NCI-H1048 (cell line): ENCODE measurements at places on chromosomes 16 and 17.

DNA sequence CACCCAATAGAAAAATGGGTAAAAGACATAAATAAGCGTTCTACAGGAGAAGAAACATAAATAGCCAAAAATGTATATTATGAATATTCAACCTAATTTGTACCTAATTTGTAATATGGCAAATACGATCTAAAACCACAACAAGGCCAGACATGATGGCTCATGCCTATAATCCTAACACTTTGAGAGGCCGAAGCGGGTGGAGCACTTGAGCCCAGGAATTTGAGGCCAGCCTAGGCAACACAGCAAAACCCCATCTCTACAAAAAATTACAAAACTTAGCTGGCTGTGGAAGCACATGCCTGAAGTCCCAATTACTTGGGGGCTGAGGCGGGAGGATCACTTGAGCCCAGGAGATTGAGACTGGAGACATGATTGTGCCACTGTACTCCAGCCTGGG is 30.1 kb downstream of the CRLF3 start:
- no peak for DNase-seq

GRCh38 chr17:13544292-13544691 is 57.4 kb downstream of the HS3ST3A1 start:
- no peak for DNase-seq

GRCh38 chr16:28923652-28924398 is 1.2 kb downstream of the RABEP2 start:
- peak; percentile 24 for DNase-seq

- DNase-seq: no peak
Measured at GRCh38 chr16:84463221-84463620, 41.2 kb downstream of the MEAK7 start.

DNA sequence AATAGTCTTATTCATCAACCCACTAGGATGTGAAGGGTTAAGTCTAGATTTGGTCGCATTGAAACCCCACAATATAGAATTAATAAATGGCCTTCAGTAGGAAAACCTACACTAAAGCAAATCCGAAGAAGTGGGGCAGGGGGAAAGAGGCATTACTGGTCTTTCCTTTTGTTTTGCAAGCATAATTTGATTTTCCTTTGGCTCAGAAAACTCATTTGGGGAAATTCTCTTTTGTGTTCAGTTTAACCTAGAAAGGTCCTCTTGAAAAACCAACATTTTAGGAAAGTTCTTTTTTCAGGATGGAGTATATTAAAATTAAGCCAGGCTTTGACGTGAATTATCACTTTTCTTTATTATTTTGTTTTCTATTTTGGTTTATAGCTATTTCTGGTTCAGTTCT is 31.7 kb downstream of the ERCC4 start:
- DNase-seq: no peak

GRCh38 chr16:89907055-89907814 is 11.4 kb upstream of the MC1R start:
- DNase-seq: no peak

DNA sequence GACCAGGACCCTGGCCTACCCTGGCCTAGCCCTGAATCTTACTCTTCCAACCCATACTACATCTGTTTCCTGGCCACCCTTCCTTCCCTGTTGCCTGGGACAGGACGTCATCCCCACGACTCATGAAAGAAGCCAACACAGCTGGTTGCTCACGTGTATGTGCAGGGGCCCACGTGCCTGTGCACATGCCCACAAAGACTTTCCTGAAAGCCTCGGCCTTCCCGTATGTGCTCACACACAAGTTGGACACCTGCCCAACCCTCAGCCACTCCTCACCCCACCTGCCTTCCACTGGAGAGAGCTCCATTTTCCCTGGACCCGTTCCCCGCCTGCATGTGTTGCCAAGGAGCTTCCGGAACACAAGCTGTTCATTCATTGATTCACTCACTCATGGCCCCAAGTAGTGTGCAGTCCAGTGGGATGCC is 7.0 kb downstream of the PLXDC1 start:
- DNase-seq: no peak

- DNase-seq: no peak
Measured at GRCh38 chr17:7818746-7819645, 15.0 kb upstream of the KDM6B start.

DNA sequence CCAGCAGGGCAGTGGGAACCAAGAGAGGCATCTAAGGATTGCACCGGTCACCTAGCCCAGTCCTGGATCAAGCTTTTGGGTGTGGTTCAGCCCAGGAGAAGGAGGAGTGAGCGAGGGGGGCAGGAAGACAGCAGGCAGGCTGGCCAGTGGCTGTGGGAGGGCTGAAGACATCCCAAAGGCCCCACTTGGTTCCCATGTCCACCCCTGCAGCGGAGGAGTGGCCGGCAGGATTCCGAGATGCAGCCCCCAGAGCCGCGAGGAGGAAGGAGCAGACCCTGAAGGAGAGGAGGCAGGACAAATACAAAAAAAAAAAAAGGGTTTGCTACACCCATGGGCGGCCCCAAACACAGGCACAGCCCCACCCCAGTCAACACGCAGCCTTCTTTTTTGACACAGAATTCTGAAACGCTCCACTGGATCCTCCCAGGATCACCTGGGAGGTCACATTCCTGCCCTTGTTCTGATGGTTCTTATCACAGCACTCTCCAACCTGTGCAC is 1.1 kb upstream of the SLC47A2 start:
- no peak for DNase-seq

DNA sequence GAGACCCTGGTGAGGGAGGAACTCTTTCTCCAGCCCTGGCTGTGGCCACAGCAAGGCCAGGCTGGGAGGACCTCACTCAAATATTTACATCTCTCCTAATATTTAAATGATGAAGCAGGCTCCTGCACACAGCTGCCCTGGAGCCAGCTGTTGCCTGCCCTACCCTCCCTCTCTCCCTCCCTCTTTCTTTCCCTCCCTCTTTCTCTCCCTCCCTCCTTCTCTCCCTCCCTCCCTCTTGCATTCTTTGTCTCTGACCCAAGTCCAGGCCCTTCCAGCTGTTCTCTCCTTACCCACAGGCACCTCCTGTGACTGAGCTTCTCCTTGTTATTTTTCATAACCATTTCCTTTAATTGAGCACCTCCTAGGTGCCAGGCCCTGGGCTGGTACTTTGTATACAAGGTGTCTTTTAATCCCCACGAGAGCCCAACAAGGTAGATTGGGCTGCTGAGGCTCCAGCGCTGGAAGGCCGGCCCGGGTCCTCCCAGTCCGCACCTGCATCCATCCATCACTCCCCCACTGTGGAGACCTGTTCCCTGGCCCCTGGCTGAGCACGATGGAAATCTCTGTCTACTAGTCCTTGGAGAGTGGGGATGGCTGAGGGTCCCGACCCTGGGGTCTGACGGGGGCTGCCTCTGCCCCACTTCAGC is 242.3 kb downstream of the SEC14L1 start:
- DNase-seq: no peak

DNA sequence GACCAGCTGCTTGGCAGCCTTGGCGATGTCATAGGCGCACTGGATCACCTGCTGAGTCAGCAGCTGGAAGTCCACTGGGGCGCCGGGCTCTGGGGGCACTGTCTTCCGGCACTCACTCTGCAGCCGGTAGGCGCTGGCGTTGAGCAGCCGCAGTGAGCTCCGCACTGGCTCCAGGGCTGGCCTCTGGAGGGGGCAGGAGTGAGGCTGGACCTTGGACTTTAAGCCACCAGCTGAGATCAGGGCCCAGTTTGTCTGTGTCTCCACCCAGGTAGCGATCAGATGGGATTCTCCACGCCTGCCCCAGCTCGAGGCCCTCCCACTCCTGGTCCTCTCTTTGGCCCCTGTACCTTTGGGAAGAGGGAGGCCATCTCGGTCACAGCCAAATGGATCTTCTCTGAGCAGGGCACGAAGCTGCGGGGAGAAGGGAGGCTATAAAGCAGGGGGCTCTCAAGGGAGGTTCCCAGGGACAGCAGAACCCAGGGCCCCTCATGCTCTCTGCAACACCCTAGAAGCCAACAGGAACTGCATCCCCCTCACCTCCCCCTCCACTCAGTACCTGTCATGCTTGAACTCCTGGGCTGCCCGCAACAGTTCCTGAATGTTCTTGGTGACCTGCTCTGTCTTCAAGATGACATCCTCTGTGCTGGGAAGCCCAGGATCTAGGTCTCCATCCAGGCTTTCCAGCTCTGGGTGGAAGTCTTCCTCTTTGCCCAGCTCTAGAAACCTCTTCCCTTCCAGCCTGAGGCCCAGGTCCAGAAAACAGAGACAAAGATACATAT is 6.4 kb downstream of the TP53I13 start:
- DNase-seq: no peak

GRCh38 chr17:58421711-58422110 is 4.4 kb upstream of the RNF43 start:
- DNase-seq: no peak

- DNase-seq: no peak
Measured at GRCh38 chr16:88439706-88440105, 13.4 kb upstream of the ZFPM1 start.

DNA sequence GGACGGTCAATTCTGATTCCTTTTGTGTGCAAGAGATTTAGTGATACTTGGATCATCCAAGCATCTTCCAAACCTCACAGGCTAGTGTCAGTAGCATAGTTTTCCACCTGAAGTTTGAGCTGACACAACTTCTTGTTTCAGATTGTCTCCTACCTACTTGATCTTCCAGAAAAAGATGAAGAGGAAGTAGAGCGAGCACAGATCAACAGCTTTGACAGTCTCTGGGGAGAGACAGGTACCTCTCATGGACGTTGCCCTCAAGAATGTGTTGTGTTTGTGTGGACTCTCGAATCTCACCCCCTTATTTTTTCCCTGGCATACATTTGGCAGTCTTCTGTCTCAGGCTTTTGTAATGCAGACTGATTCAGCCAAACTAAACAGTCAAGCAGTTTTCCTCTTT is 47.4 kb downstream of the CYB561 start:
- DNase-seq: no peak

DNA sequence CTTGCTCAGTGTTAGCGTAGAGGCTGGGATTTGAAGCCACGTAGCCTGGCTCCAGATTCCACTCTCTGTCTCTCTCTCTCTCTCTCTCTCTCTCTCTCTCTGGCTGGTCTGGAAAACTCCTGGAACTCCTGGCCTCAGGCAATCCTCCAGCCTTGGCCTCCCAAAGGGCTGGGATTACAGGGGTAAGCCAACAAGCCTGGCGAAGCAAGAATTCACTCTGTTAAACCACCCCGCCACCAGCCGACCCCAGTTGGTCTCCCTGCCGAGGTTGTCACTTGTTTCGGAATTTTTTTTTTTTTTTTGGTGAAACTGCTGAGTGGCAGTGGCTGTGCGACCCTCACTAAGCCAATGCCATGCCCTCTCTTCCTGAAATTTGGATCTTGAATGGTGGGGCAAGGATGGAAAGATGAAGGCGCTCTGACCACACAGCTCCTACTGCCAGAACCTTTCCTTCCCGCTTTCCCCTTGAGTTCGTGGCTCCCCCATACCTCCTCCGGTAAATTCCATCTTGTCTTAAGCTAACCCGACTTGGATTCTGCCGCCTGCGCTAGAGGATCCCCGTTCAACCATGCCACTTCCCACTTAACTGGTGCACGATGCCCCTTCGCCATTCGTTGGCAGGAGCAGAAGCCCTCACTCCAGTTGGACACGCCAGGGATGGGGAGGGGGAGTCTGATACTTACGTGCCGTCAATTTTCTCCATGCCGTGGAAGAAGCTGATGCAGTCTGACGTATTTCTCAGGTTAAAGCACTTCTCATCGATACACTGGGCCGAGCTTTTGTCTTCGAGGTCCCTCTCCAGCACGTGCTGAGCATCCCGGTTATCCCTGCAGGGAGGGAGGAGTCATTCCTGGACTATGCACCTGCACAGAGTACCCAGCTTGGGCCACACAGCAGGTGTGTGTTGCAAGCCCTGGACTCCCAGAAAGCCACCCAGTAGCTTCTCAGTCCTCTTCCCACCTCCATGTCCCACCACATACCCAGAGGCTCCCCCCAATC is 13.1 kb downstream of the TEKT5 start:
- DNase-seq: no peak

GRCh38 chr16:73113336-73113735 is 65.4 kb upstream of the ZFHX3 start:
- no peak for DNase-seq

DNA sequence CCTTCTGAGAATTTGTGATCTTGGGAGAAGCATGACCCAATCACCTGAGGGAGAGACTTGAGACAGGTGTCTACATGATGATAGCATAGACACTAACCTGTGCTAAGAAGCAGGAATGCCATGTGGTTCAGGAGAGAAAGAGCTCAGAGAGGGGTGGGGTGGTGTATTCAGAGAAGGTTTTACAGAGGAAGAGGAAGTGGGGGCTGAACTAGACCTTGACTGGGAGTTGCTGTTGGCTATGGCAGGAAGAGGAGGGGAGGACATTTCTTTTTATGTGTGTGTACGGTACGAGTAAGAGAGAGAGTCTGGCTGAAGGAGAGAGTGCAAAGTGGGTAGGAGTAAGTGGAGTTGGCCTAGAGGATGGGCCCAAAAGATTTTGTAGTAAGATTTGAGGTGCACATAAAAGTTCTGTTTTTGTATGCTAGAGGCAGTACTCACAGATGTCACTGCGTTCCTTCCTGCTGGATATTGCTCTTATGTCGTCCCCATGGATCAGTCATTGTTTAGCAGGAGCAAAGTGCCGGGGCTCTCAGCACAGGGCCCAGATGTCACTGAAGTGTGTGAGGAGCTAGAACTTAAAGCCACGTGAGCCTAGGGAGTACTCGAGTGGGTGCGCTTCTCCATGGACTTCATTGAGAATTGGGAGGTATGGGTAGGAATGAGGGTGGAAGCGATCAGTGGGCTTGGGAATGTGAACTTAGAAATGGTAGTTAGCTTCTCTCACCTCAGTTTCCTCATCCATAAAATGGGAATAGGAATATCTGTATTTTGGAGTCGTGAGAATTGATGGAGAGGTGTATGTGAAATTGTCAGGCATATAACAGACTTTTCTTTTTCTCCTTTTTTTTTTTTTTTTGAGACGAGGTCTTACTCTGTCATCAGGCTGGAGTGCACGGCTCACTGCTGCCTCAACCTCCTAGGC is 22.1 kb downstream of the SLC7A6 start:
- no peak for DNase-seq

DNA sequence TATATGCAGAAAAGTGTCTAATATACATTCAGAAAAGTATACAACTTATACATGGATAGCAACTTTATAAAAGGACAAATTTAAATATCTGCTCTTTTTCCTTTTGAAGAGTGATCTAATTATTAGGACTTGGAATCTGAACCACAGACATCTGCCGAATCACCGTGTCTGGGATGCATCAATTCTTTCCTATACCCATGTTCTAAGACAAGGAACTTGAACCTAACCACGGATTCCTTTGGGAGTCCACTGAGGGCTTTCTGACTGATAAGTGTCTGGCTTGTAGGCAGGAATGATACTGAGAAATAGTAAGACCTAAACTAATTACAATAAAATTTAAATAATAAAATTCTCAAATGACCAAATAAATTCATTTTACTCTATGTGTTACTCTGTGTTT is 54.2 kb downstream of the NDEL1 start:
- DNase-seq: no peak
